ENCODE measurements at places on chromosomes 7 and 10.

- no peaks in the 10 kb centered on the region for H3K4me1 ChIP-seq
- no peaks in the 10 kb centered on the region for H3K36me3 ChIP-seq
- no peak for DNase-seq
- H3K27me3 ChIP-seq, result no peaks in the 10 kb centered on the region
These were observed 398.9 kb downstream of the PHTF2 start for GRCh38 chr7:78197447-78197846.

GRCh38 chr7:158733775-158734494, 29.3 kb upstream of the NCAPG2 start:
- H3K27me3 ChIP-seq, result no peaks in the 10 kb centered on the region
- H3K36me3 ChIP-seq, result peaks cover 30% of the 10 kb centered on the region
- no peak overlapping the region for H3K27ac ChIP-seq
- H3K4me3 ChIP-seq, result no peak overlapping the region

- no peak overlapping the region for H3K4me3 ChIP-seq
- no peak for DNase-seq
- no peaks in the 10 kb centered on the region for H3K27me3 ChIP-seq
- H3K4me1 ChIP-seq, result no peaks in the 10 kb centered on the region
- no peak overlapping the region for H3K27ac ChIP-seq
These were observed 26.2 kb upstream of the MSRB2 start for GRCh38 chr10:23069019-23069815.

DNA sequence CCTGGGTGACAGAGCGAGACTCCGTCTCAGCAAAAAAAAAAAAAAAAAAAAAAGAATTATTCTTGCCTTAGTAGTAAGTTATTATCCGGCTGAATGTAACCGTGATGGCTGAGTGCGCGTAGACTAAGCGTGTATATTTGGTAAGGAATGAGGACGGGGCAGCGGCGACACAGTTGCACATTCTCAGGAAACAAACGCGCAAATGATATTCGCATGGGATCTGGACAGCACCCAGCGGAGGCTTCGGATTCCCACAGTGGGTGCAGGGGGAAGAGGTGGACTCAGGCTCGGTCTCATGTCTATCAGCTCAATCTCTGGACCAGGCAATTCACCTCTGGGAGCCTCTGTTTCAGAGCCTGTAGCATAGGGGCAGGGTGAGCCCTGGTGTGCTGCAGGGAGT, 29.1 kb downstream of the PAPOLB start:
- no peaks in the 10 kb centered on the region for H3K27me3 ChIP-seq
- H3K4me1 ChIP-seq, result no peaks in the 10 kb centered on the region
- H3K27ac ChIP-seq, result no peak overlapping the region
- DNase-seq, result no peak

DNA sequence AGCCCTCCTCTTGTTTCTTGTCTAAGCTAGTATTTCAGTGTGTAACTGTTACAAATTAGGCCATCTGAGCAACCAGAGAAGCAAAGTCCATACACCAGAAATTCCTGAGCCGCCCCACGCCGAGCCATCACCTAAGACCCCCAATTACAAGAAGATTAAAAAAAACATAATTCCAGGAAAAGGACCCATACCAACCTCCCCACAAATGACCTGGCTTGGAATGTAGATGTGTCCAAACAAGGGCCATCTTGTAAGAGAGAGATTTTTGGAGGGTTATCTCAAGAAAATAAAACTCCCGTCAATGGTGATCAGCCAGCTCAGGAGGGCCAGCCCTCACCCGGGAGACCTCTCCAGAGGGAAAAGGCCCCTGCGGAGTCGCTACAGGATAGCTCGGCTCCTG, 83.1 kb downstream of the LRGUK start:
- H3K27ac ChIP-seq, result no peak overlapping the region
- H3K4me1 ChIP-seq, result no peaks in the 10 kb centered on the region
- no peaks in the 10 kb centered on the region for H3K36me3 ChIP-seq
- DNase-seq, result no peak

Measured in thymus (tissue), 14 donors.